ENCODE measurements at places on chromosomes 4 and X.

DNA sequence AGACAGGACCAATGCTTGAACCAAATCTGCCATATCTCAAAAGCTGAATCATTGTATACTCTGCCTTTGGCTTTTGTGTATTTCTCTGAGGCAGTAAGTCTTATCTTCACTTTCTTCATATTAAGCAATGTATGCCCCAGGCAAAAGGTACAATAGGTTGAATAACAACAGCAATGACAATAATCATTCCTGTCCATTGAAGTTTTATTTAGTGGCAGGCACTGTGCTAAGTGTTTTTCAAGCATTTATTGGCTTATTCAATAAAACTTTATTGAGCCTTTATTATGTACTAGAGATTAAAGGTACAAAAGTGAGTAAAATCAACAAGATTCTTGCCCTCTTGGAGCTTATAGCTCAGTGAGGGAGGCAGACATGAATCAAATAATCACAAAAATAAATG, 8.2 kb upstream of the CASK start:
- no peak for DNase-seq

GRCh38 chr4:78707268-78707667, 68.9 kb upstream of the BMP2K start:
- no peak for DNase-seq

DNA sequence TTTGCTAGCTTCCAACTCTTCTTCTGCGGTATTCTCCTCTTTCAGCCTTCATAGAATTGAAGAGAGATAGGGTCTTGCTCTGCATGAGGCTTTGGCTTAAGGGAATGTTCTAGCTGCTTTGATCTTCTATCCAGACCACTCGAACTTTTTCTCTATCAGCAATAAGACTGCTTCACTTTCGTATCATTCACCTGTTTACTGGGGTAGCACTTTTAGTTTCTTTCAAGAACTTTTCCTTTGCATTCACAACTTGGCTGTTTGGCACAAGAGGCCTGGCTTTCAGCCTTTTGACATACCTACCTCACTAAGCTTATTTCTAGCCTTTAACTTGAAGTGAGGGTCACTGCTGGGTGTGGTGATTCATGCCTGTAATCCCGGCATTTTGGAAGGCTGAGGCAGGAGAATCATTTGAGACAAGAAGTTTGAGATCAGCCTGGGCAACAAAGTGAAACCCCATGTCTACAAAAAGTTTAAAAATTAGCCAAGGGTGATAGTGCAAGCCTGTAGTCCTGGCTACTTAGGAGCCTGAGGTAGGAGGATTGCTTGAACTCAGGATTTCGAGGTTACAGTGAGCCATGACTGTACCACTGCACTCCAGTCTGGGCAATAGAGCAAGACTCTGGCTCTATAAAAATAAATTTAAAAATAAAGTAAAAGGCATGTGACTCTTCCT, 47.1 kb upstream of the HPGDS start:
- DNase-seq = no peak

- DNase-seq = no peak
These were observed 514 bp downstream of the FANCB start for GRCh38 chrX:14872355-14872754.

DNA sequence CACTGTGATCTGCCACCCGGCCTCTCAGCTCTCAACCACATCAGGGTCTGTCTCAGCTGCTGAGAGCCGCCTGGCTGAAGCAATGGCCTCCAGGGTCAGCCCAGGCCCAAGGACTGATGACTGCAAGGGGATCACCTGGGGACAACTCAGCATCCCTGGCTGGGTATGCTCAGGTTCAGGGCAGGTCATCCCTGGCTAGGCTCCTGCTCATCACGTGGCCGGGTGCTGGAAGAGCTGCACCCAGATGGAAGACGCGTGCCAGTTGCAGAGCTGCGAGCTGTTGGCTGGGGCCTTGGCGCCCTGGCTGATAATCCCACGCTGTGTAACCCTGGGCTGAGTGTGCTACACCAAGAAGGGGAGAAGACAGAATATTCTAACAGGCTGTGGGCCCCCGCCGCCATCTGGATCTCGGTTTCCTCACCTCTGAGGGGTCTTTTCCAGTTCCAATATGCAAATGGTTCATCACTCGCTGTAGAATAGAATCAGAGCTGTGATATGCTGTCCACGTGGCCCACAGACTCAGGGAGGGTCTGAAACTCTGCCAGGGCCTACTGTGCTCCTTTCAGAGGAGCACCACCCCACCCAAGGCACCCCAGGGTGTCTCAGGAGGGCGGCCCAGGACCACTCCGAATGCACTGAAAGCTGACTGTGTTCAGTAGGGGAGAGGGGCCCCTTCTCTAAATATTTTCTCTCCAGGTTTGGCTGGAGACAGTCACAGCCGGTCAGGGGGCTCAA, 338.8 kb downstream of the BCOR start:
- DNase-seq = no peak

- DNase-seq = no peak
These were observed 339.3 kb downstream of the NKX6-1 start for GRCh38 chr4:84159762-84160161.

- DNase-seq = no peak
These were observed 196.0 kb upstream of the RBPJ start for GRCh38 chr4:26124753-26125321.

GRCh38 chr4:37471971-37472370, 214.2 kb downstream of the RELL1 start:
- DNase-seq = no peak

Data from CD4-positive, alpha-beta memory T cell (primary cell).